ENCODE measurements at places on chromosomes 1 and 21.

DNA sequence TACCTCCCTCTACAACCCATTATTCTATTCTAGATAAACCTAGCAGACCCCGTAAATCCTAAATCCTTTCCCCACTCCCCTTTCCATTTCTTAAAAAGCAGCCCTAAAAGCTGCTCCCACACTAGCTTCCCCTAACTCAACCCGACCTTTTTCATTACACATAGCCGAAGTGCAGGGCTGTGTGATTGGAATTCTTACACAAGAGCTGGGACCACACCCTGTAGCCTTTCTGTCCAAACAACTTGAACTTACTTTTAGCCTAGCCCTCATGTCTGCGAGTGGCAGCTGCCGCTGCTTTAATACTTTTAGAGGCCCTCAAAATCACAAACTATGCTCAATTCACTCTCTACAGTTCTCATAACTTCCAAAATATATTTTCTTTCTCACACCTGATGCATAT, 19.6 kb upstream of the PDPN start:
- DNase-seq, result no peak

GRCh38 chr1:209768354-209768774, 12.5 kb downstream of the TRAF3IP3 start:
- DNase-seq, result peak; percentile 52

DNA sequence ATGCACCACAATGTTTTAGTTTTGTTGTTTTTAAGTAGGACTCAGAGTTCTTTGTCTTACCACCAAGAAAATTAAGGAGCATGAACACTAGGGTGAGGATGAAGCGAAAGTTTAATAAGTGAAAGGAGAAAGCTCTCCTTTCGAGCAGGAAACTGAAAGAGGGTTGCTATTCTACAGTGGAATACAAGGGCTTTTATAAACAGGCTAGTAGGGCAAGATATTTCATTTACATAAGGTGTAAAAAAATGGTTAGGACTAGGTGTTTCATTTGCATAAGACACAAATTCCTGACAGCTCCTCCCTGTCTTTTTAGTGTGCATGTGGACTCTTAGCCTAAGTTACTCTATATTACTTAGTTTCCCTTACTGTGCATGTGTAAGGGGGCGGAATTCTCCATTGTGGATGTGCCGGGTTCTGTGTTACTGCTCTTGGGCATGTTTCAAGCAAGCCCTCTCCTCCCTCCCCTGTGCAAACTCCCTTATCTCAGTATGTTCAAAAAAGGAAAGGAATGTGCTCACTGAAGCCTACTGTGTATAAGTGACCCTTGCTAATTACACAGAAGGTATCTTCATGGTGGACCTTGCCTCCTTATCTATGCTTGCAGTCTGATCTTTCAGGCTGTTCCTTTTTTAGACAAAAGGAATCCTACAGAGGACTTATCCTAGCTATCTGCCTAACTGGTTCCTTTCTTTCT, 7.3 kb downstream of the TSHB start:
- no peak for DNase-seq

- no peak for DNase-seq
Measured at GRCh38 chr1:150560011-150560438, 10.8 kb downstream of the ADAMTSL4 start.

- no peak for DNase-seq
Measured at GRCh38 chr1:65279070-65279779, 30.1 kb upstream of the DNAJC6 start.

DNA sequence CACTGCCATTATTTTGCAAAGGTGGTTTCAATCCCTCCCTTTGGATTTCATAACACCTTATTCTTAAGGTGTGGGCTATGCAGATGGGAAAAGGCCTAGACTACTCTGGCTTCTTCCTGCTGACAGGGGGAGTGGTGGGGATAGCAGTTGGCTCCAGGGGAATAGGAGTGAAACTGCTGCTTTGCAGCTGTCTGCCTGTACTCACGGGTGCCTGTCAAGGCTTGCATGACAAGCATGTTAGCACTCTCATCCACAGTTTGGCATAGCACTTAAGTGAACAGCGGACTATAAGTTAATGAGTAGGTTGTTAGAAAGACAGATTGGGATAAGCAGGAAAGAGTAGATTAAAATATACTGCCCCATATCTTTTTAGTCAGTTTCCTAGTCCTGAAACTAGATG, 287.5 kb upstream of the DAB1 start:
- DNase-seq, result no peak

- DNase-seq, result no peak
Measured at GRCh38 chr1:66273656-66274055, 260.3 kb upstream of the SGIP1 start.

GRCh38 chr1:25445993-25446538, 15.4 kb downstream of the MACO1 start:
- no peak for DNase-seq

Data from GM18507 (cell line).